ENCODE measurements at places on chromosomes 4 and X.

- peak; percentile 48 for DNase-seq
Observed at GRCh38 chr4:124025428-124025827, 628.8 kb downstream of the SPRY1 start.

GRCh38 chrX:22481436-22481835 lies 208.7 kb downstream of the CBLL2 start:
- no peak for DNase-seq

DNA sequence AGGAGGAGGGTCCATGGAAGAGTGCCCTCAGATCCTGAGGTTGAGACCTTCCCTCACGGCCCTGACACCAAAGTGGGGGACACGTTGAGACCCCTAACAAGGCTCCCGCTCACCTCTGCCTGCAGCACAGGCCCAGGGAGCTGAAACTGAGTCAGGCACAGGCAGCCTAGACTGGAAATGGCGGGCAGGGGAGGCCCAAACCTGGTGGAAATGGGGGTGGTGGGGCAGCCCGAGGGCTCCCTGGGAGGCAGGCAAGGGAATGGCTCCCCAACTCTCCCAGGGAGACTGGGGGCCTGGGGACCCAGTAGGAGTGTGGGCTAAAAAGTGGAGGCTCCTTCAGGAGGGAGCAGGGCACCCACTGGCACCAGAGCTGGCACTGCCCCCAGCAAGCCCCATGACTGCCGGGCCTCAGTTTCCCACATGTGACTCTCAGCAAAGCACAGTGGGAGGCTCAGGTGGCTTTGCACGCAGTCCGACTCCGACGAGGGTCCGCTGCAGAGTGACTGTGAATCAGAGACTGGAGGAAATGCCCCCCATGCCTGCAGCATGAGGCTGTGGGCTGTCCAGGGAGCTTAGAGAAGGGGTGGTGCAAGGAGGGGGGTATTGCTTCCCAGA lies 5.9 kb downstream of the NKX1-1 start:
- DNase-seq, result no peak

DNA sequence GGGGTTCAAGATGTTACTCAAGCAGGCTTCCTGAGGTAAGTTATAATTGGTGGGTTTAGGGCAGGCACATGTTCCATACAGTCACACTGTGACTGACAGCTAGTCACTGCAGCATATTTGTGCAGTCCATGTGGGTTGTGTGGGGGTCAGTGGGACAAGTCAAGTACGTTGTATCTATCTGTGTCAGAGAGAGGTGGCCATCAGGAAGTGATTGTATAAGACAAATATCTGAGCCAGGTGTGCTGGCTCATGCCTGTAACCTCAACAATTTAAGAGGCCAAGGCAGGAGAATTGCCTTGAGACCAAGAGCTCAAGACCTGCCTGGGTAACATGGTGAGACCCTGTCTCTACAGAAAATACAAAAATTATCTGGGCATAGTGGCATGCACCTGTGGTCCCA lies 509.3 kb downstream of the CENPC start:
- no peak for DNase-seq

GRCh38 chrX:133956570-133957340 lies 28.6 kb downstream of the GPC3 start:
- no peak for DNase-seq

- DNase-seq, result no peak
Observed at GRCh38 chrX:1749499-1749898, 134.6 kb downstream of the ASMT start.

DNA sequence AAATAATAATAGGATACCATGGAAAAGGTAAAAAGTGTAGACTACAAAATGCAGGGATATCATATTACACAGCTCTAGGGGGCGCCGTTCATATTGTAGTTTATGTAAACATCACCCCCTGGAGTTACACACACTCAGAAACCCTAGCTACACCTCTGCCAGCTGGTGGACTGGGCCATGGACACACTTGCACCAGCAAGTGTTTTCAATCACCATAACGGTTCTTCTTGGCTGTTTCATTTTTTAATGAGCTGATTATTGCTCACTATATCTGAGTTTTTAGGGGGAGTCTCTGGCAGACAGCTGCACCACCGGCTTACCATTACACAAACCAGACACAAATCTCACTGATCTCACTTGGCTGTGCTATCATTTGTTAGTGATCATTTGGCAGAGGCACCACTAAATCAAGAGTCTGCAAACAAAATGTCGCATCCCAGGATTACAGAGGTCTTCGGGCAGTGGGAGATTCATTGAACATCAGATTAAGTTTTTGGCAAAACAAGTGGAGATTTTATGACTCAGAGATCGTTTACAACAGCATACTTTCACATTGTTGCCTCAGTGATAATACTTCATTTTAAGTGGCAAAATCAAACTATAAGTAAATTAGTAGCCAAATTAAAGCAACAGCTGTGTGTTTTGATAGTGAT lies 185.7 kb downstream of the UNC5C start:
- no peak for DNase-seq

DNA sequence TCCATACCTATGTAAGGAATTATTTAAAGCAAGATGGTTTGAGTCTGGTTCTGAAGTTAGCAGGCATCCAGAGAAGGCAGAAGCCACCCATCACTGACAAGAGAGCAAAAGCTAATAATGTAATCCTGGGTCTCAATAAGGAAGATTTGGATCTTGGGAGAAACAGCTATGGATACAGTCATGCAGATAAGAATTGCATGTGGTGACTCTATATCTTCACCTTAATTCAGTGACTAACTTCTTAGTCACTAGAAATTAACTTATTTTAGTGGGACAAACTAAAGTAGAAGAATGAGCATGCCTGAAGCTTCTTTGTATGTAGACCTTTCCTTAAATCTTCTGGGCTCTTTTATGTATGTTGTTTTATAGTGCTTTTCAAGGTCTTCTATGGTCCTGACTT lies 66.6 kb downstream of the ATP10D start:
- no peak for DNase-seq

DNA sequence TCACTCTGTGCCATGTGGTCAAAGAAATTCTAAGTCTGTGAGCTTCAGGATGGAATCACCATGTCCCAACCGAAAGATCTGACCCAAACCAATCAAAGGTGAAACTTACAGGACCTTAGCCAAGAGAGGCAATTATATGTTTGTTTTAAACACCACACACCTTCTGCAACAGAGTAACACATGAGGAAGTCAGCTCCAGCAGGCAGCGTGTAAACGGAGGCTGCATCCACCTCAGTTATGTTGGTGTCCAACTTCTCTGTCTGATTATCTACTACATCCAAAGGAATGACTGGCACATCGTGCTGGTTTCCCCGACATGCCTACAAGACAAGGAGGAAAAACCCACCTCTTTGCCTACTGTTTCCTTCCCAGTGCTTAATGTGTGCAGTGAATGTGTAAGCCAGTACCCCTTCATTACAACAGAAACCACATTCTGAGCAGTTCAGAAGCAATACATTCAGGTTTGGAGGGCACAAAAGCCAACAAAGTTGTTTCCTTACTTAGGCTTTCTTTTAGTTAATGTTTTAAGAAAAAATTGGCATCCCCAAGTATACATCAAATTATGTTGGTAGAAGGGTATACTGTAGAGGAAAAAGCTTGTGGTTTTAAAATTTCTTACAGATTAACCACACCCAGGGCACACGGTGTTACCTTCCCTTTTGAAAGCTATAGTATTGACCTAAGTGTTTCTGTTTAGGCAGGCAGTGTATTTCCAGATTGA lies 12.4 kb downstream of the CASP6 start:
- no peak for DNase-seq

- DNase-seq, result no peak
Observed at GRCh38 chr4:25346913-25347312, 30.1 kb upstream of the ANAPC4 start.

DNA sequence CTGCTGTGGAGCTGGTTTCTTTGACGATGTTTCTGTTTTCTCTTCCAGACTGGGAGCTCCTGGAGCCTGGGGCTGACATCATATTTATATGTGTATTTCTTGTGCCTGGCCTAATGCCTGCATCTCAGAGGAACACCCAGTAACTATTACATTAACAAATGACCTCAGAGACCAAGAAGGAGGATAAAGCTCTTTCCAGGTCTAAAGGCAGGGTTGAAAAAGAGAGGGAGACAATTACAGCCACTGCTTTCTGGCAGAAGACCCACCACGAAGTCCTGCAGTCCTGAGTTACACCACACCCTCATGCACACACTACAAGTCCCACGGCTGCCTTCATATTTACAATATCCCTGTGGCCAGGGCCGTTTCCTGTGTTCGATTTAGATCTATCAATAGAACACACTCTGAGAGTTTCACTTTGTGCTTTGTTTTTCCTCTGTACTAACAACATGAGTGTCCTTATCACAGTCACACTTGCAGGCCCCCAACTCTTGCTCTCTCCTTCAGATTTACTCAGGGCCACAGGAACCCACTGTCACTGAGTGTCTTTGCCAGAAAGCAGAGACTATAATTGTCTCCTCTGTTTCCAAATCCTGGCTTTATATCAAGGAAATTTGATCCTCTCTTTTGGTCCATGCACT lies 535.5 kb downstream of the MID1IP1 start:
- DNase-seq, result no peak
